ENCODE measurements at places on chromosomes 2 and 18. TPM values are rescaled to one million over a fixed set of nuclear protein-coding genes. Genes with fewer than 3 reads are reported as not detected.
A peak's percentile ranks its signal among the peaks of the same experiment; 100 is the strongest.

The KIF3C gene
- total RNA-seq, result 6.3 TPM

DNA sequence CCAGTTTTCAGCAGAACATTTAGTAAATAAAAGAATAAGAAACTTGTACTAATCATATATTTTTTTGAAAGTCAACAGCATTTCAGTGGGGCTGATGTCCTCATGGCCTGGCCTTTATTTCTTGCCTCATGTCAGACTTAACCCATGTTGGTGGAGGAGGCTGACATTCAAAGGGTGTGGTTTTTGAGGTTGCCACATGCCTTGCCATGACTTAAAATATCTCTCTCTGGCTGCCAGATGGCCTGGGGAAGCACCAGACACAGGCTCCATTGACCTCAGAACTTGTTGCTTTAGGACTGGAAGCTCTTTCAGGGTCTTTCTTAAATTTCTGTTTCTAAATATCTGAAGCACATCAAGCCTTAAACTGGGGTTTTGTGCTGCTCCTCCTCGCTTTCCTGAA, 32.5 kb upstream of the CD28 start:
- peak; percentile 47 for DNase-seq

GRCh38 chr2:176157499-176158185, 535 bp downstream of the HOXD3 start:
- DNase-seq, result no peak

The CASP10 gene
- total RNA-seq, result 0.86 TPM

The HOXD13 gene
- not detected for total RNA-seq

The FSHR gene
- total RNA-seq, result 0.95 TPM

The MMADHC gene
- total RNA-seq, result 62.5 TPM

DNA sequence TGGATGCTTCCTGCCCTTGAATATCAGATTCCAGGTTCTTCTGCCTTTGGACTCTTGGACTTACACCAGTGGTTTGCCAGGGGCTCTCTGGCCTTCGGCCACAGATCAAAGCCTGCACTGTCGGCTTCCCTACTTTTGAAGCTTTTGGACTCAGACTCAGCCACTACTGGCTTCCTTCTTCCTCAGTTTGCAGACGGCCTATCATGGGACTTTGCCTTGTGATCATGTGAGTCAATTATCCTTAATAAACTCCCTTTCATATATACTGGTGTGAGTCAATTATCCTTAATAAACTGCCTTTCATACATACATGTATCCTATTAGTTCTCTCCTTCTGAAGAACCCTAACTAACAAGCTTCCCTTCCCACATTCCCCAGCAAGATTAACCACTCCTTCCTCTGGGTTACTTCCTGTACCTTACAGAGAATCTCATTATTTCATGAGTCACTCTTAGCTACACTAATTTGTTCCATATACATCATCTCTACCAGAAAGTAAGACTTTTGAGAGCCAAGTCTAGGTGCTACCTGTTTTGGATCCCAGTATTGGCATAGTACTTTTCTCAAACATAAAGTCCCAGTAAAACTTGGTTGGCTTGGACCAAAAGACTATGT, 31.3 kb upstream of the LRATD1 start:
- DNase-seq, result no peak

The TM4SF20 gene
- total RNA-seq, result not detected

The MC5R gene
- not detected for total RNA-seq

DNA sequence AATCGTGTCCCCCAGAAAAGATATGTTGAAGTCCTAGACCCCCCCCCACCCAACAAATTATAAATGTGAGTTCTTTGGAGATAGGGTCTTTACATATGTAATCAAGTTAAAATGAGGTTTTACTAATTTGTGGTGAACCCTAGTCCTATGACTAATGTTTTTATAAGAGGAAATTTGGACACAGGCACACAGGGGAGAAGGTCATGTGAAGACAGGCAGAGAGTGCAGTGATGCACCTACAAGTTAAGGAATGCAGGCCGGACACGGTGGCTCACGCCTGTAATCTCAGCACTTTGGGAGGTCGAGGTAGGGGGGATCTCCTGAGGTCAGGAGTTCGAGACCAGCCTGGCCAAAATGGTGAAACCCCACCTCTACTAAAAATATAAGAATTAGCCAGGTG, 5.8 kb upstream of the PMAIP1 start:
- no peak for DNase-seq

All from cardiac muscle cell (in vitro differentiated cells and primary cell).